Naive thymus-derived CD8-positive, alpha-beta T cell (primary cell): ENCODE measurements at places on chromosomes 2 and 18.

GRCh38 chr2:143473216-143473615, 344.0 kb downstream of the ARHGAP15 start:
- H3K4me3 ChIP-seq = no peak overlapping the region
- no peak overlapping the region for H3K27ac ChIP-seq
- peaks cover 24% of the 10 kb centered on the region for H3K4me1 ChIP-seq
- peaks cover 21% of the 10 kb centered on the region for H3K36me3 ChIP-seq
- DNase-seq = no peak
- H3K27me3 ChIP-seq = no peaks in the 10 kb centered on the region

DNA sequence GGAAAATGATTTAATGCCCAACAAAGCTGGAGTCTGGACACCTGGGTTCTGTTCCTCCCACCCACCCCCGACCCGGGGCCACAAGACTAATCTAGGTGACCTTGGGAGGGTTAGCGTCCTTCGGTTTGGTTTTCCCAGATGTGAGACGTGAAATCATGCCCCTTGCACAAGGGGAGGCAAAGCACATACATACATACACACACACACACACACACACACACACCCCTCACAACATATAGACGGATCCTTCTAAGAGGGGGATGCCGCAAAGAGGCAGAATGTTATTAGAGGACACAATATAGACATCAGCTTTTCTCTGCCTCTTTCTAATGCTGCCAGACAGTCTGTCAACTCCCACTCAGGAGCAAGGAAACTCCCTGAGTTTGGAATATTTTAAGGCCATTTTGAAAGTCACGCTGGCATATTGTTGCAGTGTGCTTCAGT, 616 bp upstream of the RBMS1 start:
- no peaks in the 10 kb centered on the region for H3K27me3 ChIP-seq
- H3K36me3 ChIP-seq = no peaks in the 10 kb centered on the region
- H3K4me3 ChIP-seq = peak overlapping the region; percentile 83
- peaks cover 19% of the 10 kb centered on the region for H3K4me1 ChIP-seq
- no peak for DNase-seq

DNA sequence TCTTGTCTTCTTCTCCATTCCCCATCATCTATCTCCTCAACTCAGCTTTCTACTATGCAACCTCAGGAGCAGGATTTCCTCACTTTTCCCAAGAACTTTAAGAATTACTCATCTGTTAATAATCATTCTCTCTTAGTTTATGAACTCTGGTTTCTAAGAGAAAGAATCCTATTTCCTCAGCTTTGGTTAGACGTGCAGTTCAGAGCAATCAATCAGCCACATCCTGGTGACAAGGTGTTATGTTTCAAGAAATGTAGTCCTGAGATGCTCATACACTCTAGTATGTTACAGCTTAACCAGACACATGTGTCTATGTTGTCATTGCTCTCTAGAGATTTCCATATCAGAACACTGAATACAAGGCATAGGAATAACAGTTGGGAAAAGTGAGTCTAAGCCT, 277.9 kb downstream of the MBD2 start:
- H3K4me1 ChIP-seq = no peaks in the 10 kb centered on the region
- no peaks in the 10 kb centered on the region for H3K36me3 ChIP-seq
- DNase-seq = no peak
- peaks cover 16% of the 10 kb centered on the region for H3K27me3 ChIP-seq

DNA sequence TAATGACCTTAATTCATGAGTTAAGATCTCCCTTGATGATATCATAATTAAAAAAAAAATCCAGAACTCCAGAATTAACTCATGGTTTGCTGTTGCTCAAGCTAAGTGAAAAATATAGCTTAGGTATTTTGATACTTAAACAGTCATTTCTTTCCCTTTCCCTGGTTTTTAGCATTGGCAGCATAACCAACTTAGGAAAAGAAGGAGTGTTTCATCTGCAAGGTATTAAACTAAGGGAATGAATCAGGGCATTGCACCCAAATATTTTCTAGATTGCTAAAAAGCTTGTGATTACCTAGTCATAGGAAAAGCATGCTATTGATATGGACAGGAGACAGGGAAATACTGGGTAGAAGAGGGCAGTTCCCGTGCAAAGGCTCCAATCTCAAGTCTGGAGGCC, 207.2 kb downstream of the LRP1B start:
- no peak for DNase-seq
- no peaks in the 10 kb centered on the region for H3K4me1 ChIP-seq
- H3K27me3 ChIP-seq = no peaks in the 10 kb centered on the region
- H3K4me3 ChIP-seq = no peak overlapping the region
- no peaks in the 10 kb centered on the region for H3K36me3 ChIP-seq
- H3K27ac ChIP-seq = no peak overlapping the region

DNA sequence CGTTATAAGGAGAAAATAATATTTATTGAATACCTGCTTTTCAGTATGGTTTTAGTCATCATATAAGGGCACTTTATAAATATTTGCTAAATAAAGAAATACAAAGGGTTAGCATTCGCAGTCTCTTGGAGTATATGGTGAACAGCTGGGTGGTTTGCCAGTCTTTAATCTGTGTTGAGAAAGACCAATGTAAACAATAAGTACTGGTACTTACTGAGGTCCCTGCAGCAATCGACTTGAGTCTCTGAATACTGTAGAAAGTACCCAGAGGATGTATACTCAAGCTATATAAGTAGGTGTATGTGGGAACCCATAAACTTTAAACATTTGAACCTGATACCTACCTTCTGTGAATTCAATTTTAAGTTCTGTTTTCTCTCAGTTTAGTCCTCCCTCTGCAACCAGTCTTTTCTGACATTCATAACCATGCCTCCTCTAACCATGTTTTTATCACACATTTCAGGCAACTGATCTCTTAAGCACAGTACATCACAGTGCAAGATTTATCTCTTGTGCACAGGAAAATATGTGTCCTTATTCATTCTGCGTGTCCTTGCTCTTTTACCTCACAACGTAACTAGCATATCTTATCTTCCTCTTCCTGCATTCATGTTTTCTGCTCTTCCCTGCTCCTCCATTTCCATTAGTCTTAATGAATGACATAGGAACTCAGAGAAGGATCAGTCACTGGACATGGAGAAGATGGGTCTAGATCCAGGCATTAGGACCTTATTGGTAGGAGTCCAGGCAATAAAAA, 21.7 kb downstream of the C18orf63 start:
- no peaks in the 10 kb centered on the region for H3K4me1 ChIP-seq
- no peak overlapping the region for H3K27ac ChIP-seq
- DNase-seq = no peak
- H3K27me3 ChIP-seq = peaks cover 6% of the 10 kb centered on the region

GRCh38 chr18:71242981-71243380, 954.1 kb downstream of the SOCS6 start:
- no peaks in the 10 kb centered on the region for H3K36me3 ChIP-seq
- no peak overlapping the region for H3K27ac ChIP-seq
- peaks cover 5% of the 10 kb centered on the region for H3K27me3 ChIP-seq

GRCh38 chr18:26920644-26921043, 55.1 kb upstream of the AQP4 start:
- peaks cover 1% of the 10 kb centered on the region for H3K27me3 ChIP-seq
- no peak for DNase-seq
- H3K27ac ChIP-seq = no peak overlapping the region
- H3K36me3 ChIP-seq = no peaks in the 10 kb centered on the region
- no peaks in the 10 kb centered on the region for H3K4me1 ChIP-seq

DNA sequence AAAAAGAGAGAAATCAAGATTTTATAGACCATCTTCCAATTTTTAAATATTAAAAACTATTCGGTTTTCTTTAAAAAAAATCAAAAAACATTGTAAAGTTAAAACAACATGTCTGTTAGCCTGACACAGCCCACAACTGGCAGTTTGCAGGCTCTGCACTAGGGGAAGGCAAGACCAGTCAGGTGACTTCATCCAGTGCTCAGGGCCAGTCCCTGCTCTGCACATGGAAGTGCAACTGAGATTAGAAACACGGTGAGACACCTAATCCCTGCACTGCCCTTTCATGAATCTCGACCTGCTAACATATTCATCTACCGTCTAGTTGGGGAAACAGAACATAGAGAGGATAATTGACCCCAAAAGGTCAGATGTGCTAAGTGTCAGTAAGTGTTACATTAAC, 135.2 kb downstream of the BARD1 start:
- H3K27me3 ChIP-seq = no peaks in the 10 kb centered on the region
- H3K36me3 ChIP-seq = no peaks in the 10 kb centered on the region
- no peak overlapping the region for H3K27ac ChIP-seq
- H3K4me3 ChIP-seq = no peak overlapping the region

DNA sequence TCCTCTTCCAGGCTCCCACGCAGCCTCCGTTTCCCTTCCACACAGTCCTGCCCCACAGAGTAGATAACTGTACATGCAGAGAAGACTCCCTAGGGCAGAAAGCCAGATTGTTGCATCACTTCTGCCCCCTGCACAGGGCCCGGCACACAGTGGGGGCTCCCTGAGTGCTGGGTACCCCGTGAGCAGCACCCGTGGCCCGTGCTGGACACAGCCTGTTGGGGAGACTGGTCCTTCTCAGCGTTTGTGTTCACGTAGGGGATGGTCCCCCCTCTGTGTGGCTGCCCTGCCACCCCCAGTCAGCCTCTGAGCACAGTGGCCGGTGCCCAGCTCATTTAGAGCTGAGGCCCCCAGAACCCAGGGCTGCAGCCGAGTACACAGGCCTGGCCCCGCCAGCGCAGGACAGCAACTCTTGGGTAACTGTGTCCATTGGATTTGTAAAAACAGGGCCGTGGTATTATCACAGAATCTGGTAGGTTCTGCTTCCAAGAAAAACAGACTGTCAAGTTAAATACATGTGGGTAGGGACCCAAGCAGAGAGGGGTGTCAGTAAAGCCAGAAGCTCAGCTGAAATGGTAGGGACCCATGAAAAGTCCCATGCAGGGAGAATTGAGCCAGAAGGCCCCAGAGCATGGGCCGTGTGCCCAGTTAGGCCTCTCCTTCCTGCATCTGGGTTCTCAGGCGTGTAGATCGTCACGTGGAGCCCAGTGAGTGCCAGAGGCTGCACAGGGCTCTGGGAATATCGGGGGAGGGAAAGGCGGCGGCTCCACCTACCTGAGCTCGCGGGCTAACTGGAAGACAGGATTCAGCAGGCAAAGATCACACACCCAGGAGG, 257.3 kb downstream of the ATAD2B start:
- H3K27me3 ChIP-seq = peaks cover 3% of the 10 kb centered on the region
- H3K36me3 ChIP-seq = no peaks in the 10 kb centered on the region
- no peak for DNase-seq
- H3K27ac ChIP-seq = no peak overlapping the region
- no peak overlapping the region for H3K4me3 ChIP-seq

DNA sequence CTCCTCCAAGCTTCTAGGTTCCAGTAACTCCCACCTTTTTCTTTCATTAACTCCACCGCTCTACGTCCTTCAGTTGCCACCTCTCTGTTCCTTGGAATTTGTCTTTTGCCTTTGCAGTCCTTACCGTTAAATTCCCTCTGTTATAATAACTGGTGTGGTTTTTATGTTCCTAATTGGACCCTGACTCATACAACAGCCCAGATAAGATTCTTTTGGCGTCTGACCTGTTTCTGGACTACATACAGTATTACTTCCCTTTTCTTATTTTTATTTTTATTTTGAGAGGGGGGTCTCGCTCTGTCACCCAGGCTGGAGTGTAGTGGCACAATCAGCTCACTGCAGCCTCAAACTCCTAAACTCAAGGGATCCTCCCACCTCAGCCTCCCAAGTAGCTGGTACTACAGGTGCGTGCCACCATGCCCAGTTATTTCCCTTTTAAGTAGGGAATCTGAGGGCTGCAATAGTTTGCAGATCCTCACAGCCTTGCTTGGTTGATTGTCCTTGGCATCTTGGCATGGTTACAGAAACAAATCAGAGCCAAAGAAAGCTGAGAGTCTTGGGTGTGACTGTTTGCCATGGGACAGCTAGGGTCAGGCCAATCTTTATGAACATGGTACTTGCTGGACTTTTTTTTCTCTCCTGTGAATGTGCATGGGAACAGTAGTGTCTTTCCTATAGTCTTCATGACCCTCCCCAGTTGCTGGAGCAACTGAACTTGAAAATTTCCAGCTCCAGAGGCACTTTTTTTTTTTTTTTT, 22.0 kb downstream of the TCF23 start:
- H3K27me3 ChIP-seq = peaks cover 1% of the 10 kb centered on the region
- DNase-seq = no peak
- peaks cover 15% of the 10 kb centered on the region for H3K4me1 ChIP-seq
- no peak overlapping the region for H3K4me3 ChIP-seq
